ENCODE measurements at places on chromosomes 5 and 9. TPM values are rescaled to one million over a fixed set of nuclear protein-coding genes. Genes with fewer than 3 reads are reported as not detected.

The DMRTA1 gene
- 1.2 TPM for total RNA-seq

The STARD4 gene
- total RNA-seq, result 3.3 TPM

The PCDHGA2 gene
- total RNA-seq, result 3.9 TPM

The C5orf58 gene
- not detected for total RNA-seq

The PTGDS gene
- total RNA-seq, result 36.6 TPM

The TAS2R1 gene
- not detected for total RNA-seq

The MOCS2 gene
- 56.5 TPM for total RNA-seq

The GADD45G gene
- 5.7 TPM for total RNA-seq

The IRX1 gene
- not detected for total RNA-seq

The PRLR gene
- total RNA-seq, result 0.71 TPM

The IL33 gene
- 33.5 TPM for total RNA-seq

The PCDHGA6 gene
- 5.8 TPM for total RNA-seq

The GLDC gene
- 1.2 TPM for total RNA-seq

The FAXDC2 gene
- total RNA-seq, result 85.0 TPM

The SCGB3A2 gene
- total RNA-seq, result not detected

The EFNA5 gene
- 6.8 TPM for total RNA-seq

The MGAT1 gene
- total RNA-seq, result 138 TPM

The SMIM33 gene
- not detected for total RNA-seq

The HEMGN gene
- not detected for total RNA-seq

The LRRC26 gene
- total RNA-seq, result not detected

The CARTPT gene
- 8.4 TPM for total RNA-seq

The SFXN1 gene
- 22.7 TPM for total RNA-seq

The RMRP gene
- 2,523 TPM for total RNA-seq

The SLC6A19 gene
- not detected for total RNA-seq

The EGFL7 gene
- total RNA-seq, result 48.5 TPM

The SSNA1 gene
- 122 TPM for total RNA-seq

The ZNF608 gene
- 27.7 TPM for total RNA-seq

The PGM5 gene
- 628 TPM for total RNA-seq

The JAKMIP2 gene
- total RNA-seq, result 3.1 TPM

The SLC25A46 gene
- 57.3 TPM for total RNA-seq

The PALM2AKAP2 gene
- 1.7 TPM for total RNA-seq

The ZNF79 gene
- 14.4 TPM for total RNA-seq

The PCDHGA11 gene
- total RNA-seq, result 10.8 TPM

The MTAP gene
- total RNA-seq, result 21.3 TPM

The SPINK7 gene
- total RNA-seq, result not detected

The ABO gene
- total RNA-seq, result 1.1 TPM

The NR5A1 gene
- total RNA-seq, result not detected

The C5orf46 gene
- not detected for total RNA-seq

The C9orf153 gene
- total RNA-seq, result 0.27 TPM

The TRIO gene
- total RNA-seq, result 149 TPM

The DNAI1 gene
- not detected for total RNA-seq

The LMBRD2 gene
- 12.5 TPM for total RNA-seq

The C9orf72 gene
- 26.0 TPM for total RNA-seq

The RASGRF2 gene
- 9.5 TPM for total RNA-seq

The LRRC19 gene
- total RNA-seq, result not detected

The SLC36A2 gene
- not detected for total RNA-seq

The ADAMTS12 gene
- 5.4 TPM for total RNA-seq

The LECT2 gene
- not detected for total RNA-seq

The SEMA6A gene
- total RNA-seq, result 55.7 TPM

The CTNND2 gene
- total RNA-seq, result 0.36 TPM

The DHFR gene
- 5.6 TPM for total RNA-seq

The IGFBPL1 gene
- total RNA-seq, result 2.2 TPM

The FABP6 gene
- total RNA-seq, result not detected

The ECSCR gene
- 6.1 TPM for total RNA-seq

The NMUR2 gene
- total RNA-seq, result not detected

The PCDHA6 gene
- 2.2 TPM for total RNA-seq
